ENCODE measurements at places on chromosomes 1 and 21.

GRCh38 chr1:234735916-234736315 lies 125.9 kb upstream of the IRF2BP2 start:
- DNase-seq, result no peak

- no peak for DNase-seq
Measured at GRCh38 chr1:209150114-209150513, 433.4 kb upstream of the CAMK1G start.

GRCh38 chr1:108718927-108719655 lies 6.4 kb downstream of the FNDC7 start:
- DNase-seq, result no peak

- DNase-seq, result no peak
Measured at GRCh38 chr1:89945852-89946476, 48.9 kb upstream of the ZNF326 start.

DNA sequence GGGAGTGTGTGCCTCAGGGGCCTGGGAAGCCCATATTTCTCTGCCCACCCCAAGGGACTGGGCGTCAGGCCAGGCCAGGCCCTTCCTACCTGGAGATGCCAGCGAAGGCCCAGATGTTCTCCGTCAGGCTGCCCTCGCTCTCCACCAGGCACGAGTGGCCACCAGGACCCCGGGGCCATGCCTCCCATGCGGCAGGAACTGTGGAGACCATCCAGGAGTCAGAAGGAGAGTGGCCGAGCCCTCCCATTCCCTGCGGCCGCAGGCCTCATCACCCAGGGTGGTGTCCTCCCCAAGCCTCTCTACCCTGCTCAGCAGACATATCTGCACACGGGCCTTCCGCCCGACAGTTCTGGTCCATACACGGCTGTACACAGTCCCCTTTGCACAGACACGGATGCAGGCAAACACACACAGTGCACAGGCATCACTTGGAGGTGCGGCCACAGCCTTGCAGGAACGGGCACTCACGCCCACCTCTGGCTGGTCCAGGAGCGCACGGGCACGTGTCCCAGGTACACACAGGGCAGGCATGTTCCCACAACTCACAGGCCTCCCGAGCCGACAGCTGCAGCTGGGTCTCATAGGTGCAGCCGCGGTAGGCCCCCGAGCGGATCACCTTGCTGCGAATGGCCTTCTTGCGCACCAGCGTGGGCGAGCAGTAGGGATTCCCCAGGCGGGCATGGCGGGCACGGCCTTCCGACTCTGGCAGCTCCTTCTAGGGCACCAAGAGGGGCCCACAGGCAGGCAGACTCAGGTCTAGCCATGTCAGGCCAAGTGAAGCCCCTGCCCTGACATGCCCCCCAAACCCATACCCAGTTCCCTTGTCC lies 5.9 kb upstream of the KIF17 start:
- DNase-seq, result peak; percentile 34

DNA sequence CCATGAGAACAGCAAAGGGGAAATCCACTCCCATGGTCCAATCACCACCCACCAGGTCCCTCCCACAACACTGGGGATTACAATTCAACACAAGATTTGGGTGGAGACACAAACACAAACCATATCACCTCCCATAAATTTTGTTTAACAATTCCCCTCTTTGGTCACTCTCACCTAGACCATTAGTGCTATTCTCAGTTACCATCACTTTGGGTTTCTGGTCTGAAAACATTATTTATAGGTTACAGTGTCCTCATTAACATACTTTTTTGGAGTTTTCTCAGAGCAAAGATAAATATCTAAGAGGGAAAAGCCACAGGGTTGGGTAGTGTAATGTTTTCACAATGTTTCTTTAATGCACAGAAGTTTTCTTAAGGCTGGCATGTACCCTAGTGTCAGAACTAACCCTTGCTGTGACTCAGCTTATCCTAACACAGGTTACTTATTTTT lies 47.7 kb upstream of the DNAH14 start:
- no peak for DNase-seq

GRCh38 chr1:151327903-151328674 lies 873 bp upstream of the PI4KB start:
- DNase-seq, result peak; percentile 48

- DNase-seq, result no peak
Measured at GRCh38 chr1:27787895-27788294, 14.9 kb downstream of the STX12 start.

DNA sequence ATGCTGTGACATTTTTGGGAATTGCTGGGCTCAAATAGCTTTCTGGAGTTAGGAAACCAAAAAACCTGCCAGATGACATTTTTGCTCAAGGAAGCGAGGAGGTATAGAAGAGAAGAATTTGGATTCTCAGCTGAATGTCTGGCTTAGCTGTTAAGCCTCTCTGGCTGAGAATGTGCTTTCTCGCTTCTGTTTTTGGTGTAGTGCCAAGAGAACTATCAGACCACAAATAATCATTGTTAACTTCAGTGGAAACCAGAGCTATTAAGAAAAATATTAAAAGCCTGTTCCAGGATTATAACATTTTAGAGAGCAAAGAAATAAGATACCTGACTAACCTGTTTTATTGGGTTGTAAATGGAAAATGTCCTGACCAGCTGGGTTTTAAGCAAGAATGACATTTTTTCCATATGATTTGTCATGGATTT lies 39.5 kb upstream of the DIPK1A start:
- DNase-seq, result no peak

GRCh38 chr1:36166938-36167905 lies 11.3 kb downstream of the MAP7D1 start:
- DNase-seq, result no peak

GRCh38 chr1:40954626-40955025 lies 24.9 kb upstream of the CTPS1 start:
- DNase-seq, result no peak

- no peak for DNase-seq
Measured at GRCh38 chr1:17404034-17404684, 32.2 kb downstream of the PADI6 start.

DNA sequence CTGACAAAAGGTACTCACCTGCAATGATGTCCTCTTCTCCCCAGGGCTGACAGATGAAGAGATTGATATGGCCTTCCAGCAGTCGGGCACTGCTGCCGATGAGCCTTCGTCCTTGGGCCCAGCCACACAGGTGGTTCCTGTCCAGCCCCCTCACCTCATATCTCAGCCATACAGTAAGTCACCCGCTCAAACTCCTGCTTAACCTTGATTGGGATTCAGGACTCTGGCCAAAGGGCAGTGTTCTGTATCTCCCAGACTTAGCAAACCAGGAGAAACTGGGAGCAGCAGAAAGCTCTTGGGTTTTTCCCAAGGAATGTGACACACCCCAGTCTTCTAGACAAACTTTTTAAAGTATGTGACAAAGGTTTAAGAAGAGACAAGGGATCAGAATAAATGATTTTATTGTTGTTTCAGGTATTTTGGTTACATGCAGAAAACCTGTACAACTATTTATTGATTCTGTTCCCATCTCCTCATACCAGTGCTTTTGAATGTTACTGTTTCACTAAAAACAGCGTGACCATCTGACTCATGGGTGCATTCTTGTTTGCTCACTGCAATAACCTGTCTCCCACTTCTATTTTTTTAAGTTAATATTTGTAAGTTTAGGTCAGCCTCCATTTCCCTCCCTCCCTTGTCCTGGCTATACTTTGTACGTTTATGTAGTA lies 124.6 kb downstream of the PEX14 start:
- no peak for DNase-seq

GRCh38 chr1:172885971-172886370 lies 164.8 kb downstream of the TNFSF18 start:
- DNase-seq, result no peak

DNA sequence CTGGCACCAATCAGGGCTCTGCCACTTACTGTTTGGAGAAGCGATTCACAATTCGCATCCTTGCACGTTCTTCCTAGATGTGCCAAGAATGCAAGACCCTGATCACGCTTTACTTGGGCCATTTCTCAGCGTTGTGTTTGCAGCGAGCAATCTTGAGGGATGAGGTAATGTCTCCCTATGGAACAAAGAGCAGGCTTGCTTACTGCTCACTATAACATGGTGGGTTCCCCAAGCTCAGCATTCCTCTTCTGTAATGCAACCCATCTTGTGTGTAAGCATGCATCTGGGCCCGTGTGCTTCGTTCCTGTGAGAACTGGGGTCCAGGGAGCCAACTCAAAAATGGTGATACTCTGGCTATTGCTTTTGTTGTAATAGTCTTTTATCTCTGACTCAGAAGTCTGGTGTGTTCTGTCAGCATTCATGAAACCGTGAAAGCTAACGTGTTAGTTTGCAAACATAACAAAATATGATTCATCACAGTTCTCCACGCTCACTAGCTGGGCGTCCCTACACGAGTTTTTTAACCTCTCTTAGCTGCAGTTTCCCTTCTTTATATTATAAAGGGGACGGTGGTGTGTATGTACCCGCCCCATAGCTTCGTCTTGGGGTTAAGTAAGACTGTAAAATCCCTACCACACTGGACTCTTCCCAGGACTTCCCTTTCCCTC lies 33.3 kb downstream of the DNTTIP2 start:
- DNase-seq, result peak; percentile 21

GRCh38 chr1:31335007-31335406 lies 37.9 kb downstream of the FABP3 start:
- DNase-seq, result no peak

DNA sequence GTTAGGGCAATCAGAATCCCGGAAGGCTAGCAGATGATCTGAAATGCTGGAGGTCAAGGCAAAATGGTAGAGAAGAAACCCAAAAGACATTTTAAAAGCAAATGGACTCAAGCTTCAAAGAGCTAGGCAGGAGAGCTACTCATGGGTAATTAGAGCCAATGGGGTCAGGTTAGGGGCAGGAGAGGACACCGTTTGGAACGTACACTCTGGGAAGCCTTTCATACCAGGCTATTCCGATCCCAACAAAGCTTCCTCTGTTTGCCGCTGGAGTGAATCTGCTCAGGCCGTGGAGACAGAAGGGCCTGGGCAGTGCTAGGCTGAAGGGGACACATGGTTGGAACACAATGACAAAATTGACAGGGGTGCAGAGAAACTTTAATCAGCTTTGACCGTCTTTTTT lies 346.6 kb downstream of the RPS6KC1 start:
- no peak for DNase-seq

- DNase-seq, result no peak
Measured at GRCh38 chr21:31316488-31317169, 27.4 kb downstream of the TIAM1 start.

DNA sequence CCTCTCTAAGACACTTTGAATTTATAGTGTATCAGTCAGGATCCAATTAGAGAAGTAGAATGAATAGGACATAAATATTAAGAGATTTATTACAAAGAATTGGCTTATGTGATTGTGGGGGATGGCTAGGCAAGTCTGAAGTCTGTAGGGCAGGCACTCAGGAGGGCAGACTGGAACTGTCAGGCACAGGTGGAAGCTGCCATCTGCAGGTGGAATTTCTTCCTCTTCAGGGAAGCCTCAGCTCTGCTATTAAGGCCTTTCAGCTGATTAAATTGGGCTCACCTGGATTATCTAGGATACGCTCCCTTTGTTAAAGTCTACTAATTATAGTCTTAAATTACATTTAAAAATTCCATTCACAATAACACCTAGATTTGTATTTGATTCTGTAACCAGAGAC lies 92.0 kb upstream of the HAO2 start:
- no peak for DNase-seq

DNA sequence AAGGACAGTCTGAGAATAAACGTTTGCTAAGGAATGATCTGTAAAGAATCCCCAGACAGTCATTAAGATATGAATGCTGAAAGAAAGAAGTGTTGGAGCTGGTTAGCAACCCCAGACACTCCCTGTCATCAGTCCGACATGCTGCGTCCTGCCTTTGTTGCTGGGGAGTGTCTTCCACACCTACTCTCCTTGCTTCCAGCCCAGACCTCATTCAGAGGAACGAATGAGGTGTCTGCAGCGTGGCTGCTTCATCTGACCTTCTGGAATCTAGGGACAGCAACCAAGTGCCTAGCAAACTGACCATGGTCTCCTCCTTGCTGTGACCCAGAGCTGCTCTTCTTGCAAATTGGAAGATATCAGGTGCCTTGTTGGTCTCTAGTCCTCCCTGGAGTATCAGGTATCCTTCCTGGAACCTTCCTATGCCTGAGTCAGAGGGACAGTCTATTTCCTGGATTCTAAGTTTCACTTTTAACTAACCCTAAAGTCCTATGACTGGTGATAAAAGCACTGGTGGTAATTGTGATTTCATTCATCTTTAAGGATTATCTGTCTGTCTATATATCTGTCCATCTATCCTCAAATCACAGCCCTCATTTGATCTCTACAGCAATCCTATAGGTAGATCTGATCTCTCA lies 45.3 kb downstream of the NFASC start:
- DNase-seq, result no peak

DNA sequence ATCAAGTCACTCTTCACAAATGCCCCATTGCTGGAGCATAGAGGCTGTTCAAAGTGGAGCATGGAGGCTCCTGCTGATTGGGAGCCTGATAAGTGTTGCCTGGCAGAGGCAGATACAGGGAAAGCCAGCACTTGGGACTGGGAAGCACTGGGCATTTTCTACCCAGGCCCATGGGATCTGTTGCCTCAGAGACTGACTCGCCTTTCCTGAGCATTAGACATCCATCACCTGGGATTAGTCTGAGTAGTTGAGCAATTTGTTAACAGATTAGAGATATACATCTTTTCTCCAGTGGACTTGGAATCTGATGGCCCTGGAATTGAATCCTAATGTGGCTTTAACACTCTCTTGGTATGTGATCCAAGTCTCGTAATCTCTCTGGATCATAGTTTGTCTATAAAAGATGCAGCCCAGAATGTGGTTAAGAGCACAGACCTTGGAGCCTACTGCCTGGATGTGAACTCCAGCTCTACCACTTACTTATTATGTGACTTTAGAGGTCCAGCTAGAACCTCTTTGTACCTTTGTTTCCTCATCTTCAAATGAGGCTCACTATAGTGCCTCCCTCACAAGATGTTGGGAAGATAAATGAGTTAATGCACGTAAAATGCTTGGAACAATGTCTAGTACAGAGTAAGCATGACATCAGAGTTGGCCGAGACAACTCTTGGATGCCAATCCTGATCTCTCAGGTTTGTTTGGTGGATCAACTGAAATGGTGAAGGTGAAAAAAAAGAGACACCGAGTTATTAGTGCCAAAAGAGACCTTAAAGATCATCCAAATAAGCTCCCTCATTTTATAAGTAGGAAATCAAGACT lies 38.3 kb upstream of the NRDC start:
- DNase-seq, result no peak

GRCh38 chr1:167431261-167431908 lies 86.9 kb downstream of the CD247 start:
- no peak for DNase-seq

- DNase-seq, result no peak
Measured at GRCh38 chr1:175757381-175758015, 14.1 kb upstream of the TNR start.

GRCh38 chr1:79193211-79194079 lies 186.9 kb upstream of the ADGRL4 start:
- DNase-seq, result no peak

DNA sequence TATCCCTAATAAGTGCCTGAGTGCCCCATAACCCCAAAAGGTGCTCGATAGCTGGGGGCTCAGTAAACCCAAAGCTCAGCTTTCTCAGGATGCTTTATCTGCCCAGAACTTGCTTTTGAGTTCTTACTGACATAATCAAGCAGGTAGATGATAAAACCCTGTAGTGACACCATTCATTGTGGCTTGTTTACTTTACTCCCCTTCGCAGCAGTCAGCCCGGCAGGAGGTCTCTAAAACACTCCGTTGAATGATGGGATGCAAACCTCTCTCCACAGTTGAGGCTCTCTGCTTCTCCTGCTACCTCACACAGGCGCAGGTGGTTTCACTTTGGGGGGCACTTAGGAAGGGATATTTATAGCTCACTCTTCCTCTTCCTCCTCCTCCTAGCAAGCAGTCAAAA lies 349.4 kb downstream of the HLX start:
- DNase-seq, result no peak

Data from ovary (tissue), 10 donors.